ENCODE measurements at places on chromosomes 6 and 20.

GRCh38 chr20:23091721-23092383, 5.7 kb upstream of the CD93 start:
- DNase-seq: no peak

GRCh38 chr20:42701948-42702347, 487.8 kb downstream of the PTPRT start:
- DNase-seq: no peak

- no peak for DNase-seq
Observed at GRCh38 chr6:35522151-35522550, 9.5 kb upstream of the TULP1 start.

- DNase-seq: peak; percentile 23
Observed at GRCh38 chr20:25042531-25043498, 15.1 kb downstream of the ACSS1 start.

GRCh38 chr20:32580970-32581838, 3.9 kb downstream of the NOL4L start:
- no peak for DNase-seq

DNA sequence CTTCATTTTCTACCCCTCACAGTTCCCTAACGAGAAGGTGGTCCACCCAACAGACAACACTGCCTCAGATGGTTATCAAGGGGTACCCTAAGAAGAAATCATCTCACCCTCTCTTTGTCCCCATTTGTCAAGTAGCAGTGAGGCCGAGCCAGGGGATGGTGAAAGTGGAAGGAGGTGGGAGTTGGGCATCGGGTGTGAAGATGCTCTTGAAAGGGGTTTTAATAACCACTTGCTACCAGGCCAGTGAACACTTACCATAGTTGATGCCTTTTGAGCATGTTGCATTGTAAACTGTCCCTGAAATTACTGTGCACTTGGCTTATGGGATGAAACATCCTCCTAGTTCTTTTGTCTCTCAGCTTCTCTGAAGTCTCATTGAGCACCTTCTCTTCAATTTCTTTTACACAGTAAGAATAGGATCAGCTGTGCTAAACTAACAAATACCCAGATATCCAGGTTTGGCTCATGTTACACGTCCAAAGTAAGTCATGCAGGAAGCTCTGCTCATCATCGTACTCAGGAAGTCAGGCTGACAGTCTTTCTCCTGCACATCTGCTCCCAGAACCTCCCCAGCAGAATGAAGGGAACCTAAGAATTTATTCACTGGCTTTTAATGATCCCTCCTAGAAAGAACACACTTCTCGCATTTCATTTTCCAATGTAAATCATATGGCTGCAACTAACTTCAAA, 13.3 kb downstream of the HLA-DPB1 start:
- no peak for DNase-seq

DNA sequence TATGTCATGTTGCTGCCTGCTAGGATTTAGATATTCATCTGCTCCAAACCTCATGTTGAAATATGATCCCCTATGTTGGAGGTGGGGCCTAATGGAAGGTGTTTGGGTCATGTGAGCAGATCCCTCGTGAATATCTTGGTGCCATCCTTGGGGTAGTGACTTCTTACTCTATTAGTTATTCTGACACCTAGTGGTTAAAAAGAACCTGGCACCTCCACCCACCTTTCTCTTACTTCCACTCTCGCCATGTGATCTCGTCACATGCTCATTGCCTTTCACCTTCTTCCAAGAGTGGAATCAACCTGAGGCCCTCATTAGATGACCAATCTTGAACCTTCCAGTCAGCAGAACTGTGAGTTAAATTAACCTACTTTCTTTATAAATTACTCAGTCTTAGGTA, 549.4 kb upstream of the SYNCRIP start:
- no peak for DNase-seq

DNA sequence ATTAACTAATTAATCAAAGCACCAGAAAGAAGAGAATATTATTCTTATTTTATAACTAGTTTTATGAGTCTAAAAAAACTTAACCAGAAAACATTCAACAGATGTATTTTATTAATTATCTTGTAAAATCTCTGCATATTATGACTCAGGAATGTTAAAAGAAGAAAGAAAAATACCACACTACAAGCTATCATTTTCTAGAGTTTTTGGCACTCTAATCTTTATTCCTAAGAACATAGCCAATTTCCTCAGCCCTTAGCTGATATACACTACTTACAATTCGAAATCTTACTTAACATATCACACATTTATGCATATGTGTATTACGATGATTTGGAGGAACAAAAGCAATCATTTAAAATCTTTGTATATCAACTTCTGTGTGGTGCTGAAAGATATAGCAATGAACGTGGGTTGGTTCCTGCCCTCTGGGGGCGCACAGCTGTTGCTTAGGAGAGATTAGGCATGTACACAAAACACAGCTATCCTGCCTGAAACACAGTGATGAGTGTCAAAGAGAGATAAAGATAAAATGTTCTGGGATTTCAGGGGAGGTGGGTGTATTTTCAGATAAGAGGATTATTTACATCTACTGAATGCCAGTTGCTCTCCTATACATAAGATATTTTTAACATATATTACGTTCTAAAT, 404.5 kb downstream of the SYNE1 start:
- DNase-seq: peak; percentile 11

DNA sequence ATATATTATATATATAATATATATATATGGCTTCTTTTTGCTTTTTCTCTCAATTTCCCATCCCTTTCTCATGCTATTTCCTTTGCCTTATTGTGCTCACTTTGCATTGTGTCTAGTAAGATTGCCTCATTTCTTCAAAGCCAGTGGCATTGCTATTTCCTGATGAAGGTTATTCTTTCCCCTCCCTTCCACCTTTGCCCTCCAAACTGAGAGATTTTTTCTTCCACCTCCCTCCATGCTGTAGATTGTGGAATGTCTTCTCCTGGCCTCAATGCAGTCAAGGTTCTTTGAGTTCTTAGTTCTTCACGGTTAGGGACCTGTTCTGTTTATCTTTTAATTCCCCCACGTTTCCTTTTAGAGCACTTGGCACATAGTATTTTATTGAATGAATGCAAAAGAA, 17.2 kb downstream of the SH3BGRL2 start:
- DNase-seq: no peak

GRCh38 chr20:48783533-48784272, 44.1 kb downstream of the PREX1 start:
- no peak for DNase-seq

DNA sequence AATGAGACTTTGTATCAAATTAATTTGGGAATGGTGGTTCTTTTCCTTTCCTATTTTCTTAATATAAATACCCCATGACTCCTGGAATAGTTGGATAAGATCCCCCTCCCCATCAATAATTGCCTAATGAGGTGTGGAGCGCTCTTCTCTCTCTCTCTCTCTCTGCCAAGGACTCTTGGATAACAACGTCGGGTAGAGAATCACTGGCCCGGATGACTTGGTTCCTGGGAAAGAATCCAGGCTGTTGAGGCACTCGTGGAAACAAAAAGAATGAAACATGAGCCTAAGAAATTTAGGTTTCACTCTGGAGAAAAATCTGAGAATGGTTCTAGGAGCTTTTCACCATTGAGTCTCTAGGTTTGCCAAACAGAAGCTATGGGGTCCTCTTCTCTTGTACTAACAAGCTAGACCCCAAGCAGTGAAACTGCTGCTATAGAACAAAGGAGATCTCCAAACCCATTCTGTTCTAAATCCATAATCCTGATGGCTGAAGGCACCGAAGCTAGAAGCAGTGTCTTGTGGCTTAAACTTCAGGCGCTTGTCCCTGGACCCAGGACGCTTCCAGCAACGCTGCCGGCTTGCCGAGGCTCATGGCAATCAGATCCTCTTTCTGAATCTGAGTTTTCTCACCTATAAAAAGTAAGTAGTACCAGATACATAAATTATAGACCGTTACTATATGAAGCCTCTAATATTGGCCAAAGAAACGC, 241.6 kb upstream of the BTBD3 start:
- no peak for DNase-seq

DNA sequence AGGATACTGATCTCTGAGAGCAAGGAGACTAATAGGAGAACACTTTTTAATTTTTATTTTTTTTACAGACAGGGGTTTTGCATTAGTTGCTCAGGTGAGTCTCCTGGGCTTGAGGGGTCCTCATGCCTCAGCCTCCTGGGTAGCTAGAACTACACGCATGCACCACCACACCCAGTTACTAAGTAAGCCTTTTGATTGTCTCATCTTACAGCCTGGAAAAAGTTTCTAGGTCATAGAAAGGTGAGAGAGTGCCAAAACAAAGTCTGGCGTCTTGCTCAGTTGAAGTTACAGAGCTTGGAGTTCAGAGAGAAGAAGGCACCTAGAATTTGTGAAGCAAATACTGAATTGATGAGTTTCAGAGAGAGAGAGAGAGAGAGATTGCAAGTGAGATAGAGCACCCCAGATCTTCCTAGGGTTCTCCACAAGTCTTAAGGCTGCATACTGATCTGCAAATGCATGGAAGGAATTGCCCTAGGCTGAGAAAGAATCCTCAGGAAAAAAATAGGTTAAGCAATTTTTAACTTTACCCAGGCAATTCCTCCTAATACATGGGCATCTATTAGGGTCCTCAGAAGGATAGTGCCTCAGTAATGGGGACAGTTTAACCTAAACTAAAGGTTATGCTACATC, 37.6 kb upstream of the PHIP start:
- DNase-seq: no peak

DNA sequence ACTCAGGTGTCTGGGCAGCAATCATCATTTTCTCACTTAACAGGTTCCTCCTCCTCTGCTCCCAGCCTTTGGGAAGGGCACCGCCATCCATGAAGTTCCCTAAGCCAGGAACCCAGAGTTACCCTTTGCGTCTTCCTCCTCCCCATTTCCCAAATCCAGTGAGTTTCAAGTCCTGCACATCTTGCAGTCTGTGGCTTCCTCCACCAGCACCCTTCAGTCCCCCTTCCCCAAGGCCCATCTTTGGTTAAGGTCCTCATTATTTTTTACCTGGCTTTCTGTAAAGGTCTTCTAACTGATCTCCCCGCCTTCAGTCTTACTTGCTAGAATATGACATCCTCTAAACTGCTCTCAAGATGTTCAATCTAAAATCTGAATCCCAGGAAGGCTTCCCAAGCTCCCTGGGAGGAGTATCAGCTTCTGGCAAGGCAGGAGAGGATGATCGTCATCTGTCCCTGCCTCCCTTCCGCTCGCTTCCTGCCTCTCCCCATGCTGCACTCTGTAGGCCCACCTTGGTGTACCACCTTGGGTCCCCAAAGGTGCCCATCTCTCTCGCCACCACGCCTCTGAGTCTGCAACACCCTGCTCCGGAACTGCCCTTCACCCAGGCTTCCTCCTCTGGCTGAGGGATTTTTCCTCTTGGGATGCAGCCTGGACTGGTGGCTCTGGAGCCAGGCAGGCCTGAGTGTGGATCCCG, 11.4 kb upstream of the DUSP22 start:
- DNase-seq: no peak

- no peak for DNase-seq
Observed at GRCh38 chr6:136524936-136525413, 25.2 kb downstream of the MAP7 start.

DNA sequence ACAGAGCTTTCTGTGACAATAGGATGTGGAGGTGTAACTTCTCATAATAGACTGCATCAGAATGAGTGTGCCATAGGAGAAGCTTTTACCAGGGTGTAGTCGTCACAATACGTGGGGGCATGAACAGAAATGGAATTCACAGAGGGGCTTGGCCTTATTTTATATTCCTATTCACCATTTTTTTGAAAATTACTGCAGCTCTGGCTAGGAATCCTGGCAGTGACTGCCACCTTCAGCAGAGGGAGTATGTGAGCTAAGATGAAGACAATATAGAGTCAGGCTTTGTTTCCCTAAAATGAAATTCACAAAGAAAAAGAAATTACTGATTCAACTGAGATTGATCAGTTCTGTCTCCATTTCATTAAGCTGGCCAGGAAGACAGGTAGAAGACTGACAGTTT, 13.9 kb downstream of the TOMM6 start:
- DNase-seq: no peak

DNA sequence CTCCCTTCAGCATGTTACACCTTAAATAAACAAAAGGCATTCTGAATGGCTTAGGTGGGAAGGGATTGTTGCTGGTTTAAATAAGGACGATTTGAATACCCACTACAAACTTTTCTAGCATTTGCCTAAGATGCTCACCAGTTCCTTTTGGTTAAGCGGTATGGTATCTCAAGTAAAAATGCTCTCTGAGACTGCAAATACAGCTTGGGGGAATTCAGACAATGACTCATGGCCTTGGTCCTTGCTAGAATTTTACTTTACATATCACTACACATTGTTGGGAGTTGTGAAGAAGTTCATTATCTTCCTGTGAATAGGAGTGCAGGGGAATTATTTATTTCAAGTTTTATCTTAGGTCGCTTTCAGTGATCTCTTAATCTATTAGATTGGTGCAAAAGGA, 670.7 kb downstream of the UTRN start:
- DNase-seq: no peak

DNA sequence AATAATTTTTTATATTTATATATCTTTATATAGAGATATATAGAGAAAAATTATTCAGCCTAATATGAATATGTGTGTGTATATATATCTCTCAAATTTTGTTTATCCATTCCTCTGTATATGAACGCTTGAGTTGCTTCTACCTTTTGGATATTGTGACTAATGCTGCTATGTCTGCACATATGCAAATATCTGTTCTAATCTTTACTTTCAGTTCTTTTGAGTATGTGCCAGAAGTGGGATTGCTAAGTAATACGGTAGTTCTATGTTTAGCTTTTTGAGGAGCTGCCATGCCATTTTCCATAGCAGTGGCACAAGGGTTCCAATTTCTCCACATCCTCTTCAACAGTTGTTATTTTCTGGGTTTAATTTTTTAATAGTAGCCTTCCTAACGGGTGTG, 72.8 kb upstream of the CEP85L start:
- DNase-seq: no peak

GRCh38 chr20:61704661-61705060, 361.0 kb downstream of the TAF4 start:
- no peak for DNase-seq

GRCh38 chr6:3341467-3341866, 82.7 kb downstream of the PSMG4 start:
- no peak for DNase-seq

DNA sequence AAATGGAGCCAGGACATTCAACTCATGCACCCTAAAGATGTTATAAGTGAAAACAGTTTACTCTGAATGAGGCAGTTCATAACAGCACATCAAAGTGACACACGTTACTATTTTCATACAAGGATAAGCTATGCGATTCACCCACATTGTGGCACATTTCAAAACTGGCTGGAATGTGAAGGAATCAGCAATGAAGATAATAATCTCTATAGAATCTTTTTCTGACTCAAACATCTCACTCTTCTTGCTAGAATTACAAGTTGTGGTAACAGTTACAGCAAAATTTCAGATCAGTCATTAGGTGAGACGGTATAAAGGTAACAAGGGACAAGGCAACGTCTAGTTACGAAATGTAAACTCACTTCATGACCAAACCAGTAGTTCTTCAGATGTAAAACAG, 17.5 kb downstream of the TMEM244 start:
- DNase-seq: no peak

- no peak for DNase-seq
Observed at GRCh38 chr6:64789476-64789875, 917.5 kb downstream of the EYS start.
